ENCODE measurements at places on chromosomes 7 and 10.

DNA sequence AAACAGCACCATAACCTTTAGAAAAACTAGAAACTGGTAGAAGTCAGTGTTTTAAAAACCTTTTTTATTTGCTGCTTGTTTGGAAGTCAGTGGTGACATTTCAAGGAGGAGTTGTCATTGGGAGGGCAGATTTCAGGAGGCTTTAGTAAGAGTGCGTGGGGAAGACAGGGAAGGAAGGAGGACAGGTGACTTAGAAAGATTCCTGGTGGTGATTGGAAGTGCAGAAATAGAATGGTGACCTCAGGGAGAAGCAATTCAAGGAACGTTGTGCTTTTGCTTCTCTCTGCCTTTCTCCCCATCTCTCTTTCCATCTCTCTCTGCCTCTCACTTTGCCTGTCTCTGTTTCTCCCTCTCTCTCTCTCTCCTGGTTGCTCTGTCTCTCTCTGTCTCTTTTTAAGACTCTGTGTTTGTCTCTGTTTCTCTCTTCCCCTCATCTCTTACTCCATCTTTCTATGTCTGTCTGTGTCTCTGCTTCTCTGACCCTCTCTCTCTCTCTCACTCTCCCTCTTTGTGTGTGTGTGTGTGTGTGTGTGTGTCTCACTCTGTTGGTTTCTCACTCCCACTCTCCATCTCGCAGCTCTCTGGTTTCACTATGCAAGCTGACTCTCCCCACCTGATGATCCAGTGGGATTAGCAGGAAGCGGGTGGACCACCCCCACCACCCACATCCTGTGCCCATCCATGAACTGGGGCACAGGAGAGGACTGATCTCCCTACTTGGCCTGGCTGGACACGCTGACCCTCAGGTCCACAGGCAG is 10.9 kb upstream of the PFKP start:
- DNase-seq = no peak

- DNase-seq = no peak
These were observed 329.6 kb downstream of the GALNT17 start for GRCh38 chr7:71461572-71461971.

GRCh38 chr10:35925493-35925892 is 283.4 kb upstream of the FZD8 start:
- DNase-seq = no peak

DNA sequence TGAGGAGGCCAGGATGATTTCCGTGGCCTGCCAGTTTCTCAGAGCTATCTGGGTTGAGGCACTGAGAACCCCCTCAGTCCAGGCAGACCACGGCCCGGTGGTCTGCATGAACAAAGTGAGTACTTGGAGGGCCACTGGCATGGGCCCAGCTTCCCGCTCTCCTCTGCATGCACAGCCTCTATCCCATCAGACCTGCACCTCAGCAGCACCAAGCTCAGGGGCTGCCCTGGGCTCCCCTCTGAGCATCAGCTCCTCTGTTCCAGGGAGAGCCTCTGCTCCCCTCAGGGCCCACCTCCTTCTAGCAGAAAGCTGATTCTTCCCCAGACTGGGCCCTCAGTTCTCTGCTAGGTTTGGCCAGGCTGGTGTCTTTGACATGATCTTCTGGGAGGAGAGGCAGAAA is 469.9 kb downstream of the DNAJB6 start:
- no peak for DNase-seq

DNA sequence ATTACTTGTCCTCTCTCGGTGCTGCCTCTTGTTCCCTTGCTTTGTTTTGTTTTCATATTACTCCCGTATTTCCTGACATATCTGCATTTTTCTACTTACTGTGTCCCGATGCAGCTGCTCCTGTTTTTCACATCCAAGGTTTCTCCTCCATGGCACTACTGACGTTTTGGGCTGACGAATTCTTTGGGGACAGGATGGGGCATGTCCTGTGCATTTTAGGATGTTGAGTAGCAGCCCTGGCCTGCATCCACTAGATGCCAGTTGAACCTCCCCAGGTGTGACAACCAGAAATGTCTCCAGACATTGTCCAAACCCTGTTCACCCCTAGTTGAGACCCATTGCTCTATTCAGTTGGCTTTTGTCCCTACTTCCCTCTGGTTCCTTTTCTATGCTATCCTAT is 12.4 kb downstream of the ZNF789 start:
- DNase-seq = no peak

DNA sequence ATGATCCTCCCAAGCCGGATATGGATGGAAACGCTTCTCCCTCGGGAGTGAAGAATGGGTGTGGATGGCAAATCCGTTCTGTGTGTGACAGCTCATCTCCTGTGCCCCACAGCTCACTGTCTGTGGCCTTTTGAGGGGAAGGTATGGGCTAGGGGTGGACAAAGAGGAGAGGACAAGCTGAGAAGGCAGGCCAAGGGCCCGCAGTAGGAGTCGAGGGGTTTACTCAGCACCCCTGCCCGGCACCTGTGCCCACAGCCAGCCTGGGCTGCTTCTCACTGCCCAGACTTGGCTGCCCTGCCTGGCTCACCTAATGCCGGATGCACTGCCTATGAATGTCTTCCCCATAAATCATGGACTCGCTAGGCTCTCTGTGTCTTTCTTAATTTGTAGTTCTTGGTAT is 503.8 kb downstream of the TCERG1L start:
- no peak for DNase-seq

- no peak for DNase-seq
These were observed 86.2 kb downstream of the EBF3 start for GRCh38 chr10:129877773-129878371.

GRCh38 chr10:123221418-123221817 is 67.2 kb downstream of the BUB3 start:
- DNase-seq = no peak

GRCh38 chr10:93716766-93717165 is 14.4 kb upstream of the FRA10AC1 start:
- no peak for DNase-seq

DNA sequence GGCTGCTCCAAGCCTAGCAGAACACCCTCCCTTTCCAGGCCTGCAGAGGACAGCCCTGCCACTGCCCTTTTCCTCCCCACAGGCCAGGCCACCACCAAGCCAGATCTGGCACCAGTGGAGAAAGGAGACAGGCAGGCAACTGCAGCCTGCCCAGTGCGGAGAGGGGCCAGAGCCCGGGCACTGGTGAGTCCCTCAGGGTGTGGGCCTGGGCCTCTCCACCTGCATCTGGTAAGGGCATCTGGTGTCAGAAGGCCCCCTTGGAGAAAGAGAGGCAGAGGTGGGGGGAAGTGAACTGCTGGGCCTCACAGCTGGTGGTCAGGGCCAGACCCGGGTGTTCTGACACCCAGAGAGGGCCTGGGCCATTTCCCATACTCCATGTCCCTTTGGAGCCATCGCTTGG is 27.9 kb downstream of the ZNF783 start:
- DNase-seq = no peak

GRCh38 chr7:44944821-44945220 is 34.0 kb downstream of the MYO1G start:
- DNase-seq = no peak

DNA sequence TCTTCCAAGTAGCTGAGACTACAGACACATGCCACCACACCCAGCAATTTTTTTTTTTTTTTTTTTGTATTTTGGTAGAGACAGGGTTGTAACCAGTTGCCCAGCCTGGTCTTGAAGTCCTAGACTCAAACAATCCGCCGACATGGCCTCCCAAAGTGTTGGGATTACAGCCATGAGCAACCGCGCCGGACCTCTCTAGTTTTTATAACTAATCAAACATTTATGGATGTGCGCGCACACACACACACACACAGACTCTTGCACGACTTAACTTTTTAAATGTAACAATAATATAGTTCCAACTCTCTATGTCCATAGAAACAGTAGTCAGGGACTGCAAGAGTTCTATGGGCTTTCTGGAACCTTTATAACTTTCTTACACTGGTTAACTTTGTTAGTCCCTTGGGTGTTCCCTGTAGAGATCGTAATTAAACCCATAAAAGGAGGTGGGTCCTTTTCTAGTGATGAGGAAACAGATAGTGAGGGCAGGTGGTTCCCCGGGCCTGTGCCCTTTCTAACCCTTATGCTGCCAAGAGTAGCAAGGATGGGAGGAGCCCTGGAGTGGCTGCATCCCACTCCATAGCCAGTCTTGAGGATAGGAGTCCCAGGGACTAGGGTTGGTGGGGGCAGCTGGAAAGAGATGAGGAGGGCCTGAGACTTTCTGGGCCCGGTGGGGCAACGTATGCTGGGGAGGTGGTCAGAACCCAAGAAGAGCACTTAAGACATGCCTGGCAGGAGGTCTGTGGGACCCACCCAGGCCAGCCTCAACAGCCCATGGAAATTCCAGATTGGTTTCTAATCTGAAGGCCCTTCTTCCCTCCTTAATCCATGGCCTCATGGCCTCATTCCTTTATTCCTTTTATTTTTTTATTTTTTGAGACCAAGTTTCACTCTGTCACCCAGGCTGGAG is 8.6 kb downstream of the MARVELD1 start:
- no peak for DNase-seq

GRCh38 chr10:110867807-110868465 is 3.8 kb upstream of the PDCD4 start:
- no peak for DNase-seq

- no peak for DNase-seq
These were observed 361.6 kb upstream of the GRM3 start for GRCh38 chr7:86282014-86282682.

DNA sequence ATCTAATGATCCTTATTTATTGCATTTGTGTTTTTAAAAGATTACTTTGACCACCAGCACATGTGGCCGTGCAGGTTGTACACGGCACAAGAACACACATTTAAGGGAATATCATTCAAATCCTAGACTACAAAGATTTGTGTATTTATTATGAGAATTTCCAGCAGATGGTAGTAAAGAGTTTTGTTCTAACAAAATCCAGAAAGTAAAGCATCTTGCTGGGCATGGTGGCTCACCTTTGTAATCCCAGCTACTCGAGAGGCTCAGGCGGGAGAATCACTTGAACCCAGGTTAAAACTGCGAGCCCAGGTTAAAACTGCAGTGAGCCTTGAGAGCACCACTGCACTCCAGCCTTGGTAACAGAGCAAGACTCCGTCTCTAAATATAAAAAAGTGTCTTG is 31.5 kb downstream of the MACROH2A2 start:
- no peak for DNase-seq

- DNase-seq = no peak
These were observed 7.4 kb downstream of the BTAF1 start for GRCh38 chr10:91930939-91931338.

DNA sequence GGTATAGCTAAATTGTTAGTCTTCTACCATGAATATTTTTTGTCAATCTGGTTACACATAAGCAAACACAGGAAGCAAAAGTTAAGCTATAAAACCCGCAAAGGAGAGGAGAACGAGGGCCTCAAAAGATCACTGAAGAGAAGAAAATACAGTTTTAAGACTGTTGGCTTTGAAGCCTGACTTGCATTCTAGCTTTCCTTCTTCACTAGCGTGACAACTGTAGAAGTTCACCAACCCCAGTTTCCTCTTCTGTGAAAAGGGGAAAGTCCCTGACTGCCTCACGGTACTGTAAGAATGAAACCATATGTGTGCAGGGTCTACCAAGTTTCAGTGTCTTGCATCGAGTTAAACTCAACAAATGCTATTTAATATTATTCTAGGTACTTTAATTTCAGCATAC is 7.5 kb upstream of the LRRN3 start:
- peak; percentile 84 for DNase-seq

DNA sequence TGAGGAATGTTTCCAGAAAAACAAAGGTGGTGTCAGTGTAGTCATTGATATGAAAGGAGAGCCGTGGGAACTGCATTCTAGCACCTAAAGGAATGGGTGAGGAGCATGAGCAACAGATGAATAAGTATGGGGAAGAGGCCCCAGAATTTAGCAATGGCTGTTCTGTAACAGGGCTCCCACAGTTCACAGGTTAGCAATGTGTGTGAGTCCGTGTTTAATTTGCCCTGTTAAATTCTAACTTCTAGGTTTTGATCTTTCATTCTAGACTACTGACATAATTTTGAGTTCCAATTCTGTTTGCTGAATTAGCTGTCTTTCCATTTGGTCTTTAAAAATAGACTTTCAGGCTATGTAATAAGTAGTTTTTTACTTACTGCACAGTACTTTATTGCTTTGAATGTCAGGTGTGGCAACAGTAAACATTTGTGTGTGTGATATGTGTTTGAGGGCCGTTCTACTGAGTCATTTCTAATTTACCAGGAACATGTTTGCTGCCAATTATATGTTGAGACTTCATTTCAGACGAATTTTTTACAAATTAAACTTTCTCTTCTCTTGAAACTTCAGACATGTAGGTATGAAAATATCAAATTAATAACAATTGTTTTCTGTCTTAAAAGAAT is 8.8 kb downstream of the STK17A start:
- no peak for DNase-seq

GRCh38 chr7:106121189-106121810 is 9.2 kb upstream of the SYPL1 start:
- DNase-seq = no peak

- no peak for DNase-seq
These were observed 166.0 kb downstream of the ACTR3B start for GRCh38 chr7:152925412-152926147.

DNA sequence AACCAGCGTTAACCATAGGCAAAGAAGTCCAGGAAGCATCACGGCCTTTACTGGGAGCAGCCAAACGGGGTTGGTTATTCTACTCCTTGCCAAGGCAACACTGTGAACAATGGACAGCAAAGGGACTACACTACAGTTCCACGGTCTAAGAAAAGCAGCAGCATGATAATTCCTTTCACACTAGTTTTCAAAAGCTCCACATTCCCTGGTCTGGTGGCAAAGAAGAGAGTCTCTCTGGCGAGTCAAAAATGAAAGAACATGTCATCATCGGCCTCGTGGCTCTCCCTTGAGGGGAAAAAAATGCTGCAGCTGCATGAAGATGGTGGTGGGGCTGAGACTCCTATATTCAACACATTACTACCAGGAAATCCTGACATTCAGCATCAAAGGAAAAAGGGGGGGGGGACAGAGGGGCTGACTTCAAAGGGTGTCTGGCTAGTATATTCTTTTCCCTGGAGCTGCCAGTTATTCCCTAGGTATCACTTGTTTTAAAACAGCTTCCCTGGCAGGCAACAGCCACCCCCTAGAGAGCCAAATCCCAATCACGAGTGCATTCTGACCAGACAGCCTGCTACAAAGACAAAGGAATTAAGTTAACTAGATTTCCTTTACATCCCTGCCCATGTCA is 49.1 kb downstream of the SLC37A3 start:
- DNase-seq = no peak

GRCh38 chr10:73732931-73733623 is 11.1 kb upstream of the SEC24C start:
- no peak for DNase-seq

DNA sequence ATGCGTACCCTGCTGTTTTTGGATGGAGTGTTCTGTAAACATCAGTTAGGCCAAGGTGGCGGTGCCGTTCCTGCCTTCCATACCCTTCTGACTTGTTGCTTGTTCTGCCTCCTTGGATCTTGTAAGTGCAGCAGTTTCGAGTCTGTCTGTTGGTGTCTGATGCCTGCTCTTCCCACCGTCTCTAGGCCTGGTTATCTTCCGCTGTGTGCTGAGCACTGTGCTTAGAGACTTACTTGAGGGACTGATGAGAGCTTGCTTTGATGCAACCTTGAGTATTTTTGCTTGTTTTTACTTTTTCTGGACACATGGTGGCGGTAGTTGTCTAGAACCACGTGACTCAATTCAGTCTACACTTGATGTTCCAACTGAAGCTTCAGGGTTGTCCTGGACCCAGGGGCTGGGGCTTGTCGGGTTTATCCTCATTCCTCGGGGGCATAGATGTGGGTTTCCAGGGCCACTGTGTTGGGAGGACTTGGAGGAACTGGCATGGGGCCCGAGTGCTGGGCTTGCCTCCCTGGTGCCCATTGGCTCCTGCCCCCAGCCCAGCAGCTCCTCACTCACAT is 14.4 kb upstream of the SPRN start:
- DNase-seq = peak; percentile 35

Data from CD4-positive, alpha-beta T cell treated with Interleukin-6 at 100 ng/mL for 8 hours (primary cell).